ENCODE measurements at places on chromosomes 5 and 9.

- no peak for DNase-seq
Measured at GRCh38 chr9:133101356-133102189, 19.5 kb downstream of the RALGDS start.

DNA sequence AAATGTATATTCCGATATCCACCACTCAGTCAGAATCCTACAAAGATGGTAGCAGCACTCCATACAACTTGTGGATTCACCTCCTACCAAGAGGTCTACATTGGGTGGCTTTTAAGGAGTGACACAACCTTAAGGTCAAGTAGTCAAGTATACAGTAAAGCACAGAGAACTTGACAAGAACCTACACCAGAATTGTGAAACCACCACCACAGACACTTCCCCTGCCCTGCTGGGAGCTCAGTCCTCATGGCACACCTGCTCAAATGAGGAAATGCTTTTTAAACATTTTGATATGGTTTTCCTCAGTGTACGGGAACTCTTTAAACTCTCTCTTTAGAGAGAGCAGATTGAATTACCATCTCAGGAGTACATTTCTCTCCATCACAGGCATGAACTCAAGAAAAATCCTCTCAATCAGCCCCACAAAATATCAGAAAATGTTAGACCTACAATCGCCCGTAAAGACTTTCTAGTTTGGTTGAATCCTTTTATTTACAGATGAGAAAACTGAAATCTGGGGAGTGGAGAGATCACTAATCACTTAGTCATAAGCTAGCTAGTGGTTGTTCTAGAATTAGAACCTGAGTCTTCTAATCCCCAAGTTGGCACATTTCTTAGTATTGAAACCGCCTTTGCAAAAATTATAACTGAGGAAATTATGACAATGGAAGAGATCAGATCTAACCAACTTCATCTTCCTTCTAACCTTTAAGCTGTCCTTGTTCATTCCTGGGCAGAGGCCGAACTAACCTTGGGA lies 38.5 kb upstream of the NR4A3 start:
- no peak for DNase-seq

- no peak for DNase-seq
Measured at GRCh38 chr5:34042321-34042720, 692 bp downstream of the C1QTNF3 start.

DNA sequence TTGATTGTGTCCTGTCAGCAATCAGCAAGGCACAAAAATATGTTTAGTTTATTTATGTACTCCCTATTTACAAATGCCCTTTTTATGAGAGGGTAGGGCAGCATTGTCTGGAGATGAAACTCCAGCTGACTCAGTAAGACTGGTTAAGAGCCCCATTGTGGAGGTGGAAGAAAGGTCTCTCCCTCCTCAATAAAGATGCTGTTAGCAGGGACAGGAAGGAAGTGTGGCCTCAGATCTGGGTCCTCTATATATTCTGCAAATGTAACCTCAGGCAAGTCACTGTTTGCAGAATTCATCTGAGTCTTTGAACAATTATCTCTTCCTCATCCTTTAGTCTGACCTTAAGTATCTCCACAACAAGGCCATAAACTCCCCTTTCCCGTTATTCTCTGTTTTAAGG lies 48.3 kb upstream of the TRAF1 start:
- no peak for DNase-seq

GRCh38 chr5:56112526-56113121 lies 117.9 kb upstream of the IL6ST start:
- no peak for DNase-seq

DNA sequence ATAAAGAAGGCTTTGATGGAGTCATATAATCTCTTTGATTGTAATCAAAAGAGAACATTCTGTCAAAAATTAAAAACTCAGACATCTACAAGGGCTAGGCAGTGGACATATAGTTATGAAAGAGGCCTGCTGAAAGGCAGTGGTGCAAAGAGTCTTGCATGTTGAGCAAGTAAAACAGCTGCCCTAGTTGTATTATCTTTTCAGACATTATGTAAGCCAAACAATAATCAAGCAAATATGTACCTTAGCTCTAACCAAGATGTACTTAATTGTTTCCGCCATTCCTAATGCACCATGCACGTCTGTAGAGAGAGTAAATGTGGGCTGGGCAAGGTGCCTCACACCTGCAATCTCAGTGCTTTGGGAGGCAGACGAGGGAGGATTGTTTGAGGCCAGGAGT lies 14.3 kb downstream of the GAPT start:
- DNase-seq: no peak

GRCh38 chr9:12815888-12816287 lies 41.1 kb downstream of the LURAP1L start:
- DNase-seq: no peak

DNA sequence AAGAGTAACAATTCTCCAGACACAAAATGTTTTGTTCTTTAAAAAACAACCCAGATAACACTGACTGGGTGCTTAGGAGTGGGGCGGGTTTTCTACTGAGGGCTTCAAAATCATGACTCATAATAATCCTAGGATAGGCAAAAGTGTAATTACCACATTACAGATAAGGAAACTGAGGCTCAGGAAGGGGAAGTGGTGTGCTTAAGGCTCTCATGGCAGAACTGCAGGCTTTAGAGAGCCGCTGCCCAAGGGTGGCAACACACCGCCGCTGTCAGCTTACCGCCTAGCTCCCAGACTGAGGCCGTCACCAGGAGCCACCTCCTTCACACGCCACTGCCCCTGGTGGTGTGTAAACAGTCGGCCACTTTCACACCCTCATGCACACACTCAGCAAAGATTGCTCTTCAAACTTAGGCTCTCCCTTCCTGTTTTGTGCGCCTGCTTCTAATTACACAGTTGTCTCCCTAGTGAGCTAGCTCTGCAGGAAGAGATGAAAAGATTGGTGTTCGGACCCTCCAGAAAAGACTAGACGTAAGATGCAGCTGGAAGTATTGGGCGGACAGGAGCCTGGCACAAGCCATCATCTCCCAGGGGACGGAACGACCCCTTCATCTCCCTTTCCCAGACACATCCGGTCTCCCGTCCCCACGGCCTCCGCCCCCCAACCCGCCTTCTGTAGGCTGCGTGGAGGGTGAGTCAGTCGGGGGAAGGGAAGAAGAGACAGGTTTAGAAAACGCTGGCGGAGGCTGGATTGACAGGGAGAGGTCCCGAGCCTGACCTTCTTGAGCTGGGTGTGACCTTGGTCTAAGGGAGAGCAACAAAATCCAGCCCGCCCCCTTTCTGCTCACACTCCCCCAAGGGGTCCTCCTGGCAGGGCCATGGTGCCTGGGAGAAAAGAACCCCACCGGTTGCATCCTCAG lies 162.7 kb downstream of the SYK start:
- DNase-seq: peak; percentile 70

GRCh38 chr9:85212887-85213286 lies 528.9 kb downstream of the AGTPBP1 start:
- no peak for DNase-seq

DNA sequence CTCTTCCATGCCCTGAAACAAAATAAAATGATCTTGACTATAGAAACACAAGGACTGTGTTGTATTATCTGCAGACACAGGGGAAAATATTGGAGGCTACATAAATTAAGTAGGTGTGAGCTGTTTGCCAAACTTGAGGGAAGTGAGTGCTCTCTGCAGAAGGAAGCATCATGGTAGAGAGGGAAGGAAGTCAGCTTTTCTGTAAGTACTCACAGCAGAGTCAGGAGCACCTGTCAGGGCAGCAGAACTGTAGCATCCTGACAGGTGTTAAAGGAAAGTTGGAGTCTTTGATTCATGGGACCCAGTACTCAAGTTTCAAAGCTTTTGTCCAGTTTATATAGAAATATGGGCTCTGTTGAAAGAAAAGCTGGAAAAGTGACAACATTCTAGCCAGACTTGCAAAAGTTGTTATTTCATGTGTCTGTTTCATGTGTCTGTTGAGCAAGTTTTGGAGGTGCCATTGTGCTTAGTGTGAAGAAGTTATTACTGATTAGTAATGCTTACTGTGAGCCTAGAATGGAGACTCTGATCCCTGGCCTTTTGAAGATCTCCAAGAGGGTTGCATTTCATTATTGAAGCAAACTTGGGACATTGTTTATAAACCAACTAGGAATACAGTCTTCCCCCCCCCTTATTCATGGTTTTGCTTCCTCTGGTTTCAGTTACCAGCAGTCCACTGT lies 194.7 kb downstream of the SPATA31D1 start:
- no peak for DNase-seq

DNA sequence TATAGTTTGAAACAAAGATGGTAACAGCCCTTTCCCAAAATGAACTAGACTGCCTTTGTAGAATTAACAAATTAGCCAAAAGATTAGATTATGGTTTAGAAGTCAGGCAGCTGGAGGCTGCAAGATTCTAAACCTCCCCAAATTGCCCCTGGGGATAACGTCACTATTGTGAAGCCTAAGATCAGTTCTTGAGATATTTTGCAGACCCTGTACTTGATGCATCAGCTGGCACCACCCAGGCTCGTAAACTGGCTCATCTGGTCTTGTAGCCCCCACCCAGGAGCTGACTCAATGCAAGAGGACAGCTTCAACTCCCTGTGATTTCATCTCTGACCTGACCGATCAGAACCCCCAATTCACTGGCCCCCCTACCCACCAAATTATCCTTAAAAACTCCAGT lies 4.2 kb upstream of the SOWAHA start:
- DNase-seq: no peak

DNA sequence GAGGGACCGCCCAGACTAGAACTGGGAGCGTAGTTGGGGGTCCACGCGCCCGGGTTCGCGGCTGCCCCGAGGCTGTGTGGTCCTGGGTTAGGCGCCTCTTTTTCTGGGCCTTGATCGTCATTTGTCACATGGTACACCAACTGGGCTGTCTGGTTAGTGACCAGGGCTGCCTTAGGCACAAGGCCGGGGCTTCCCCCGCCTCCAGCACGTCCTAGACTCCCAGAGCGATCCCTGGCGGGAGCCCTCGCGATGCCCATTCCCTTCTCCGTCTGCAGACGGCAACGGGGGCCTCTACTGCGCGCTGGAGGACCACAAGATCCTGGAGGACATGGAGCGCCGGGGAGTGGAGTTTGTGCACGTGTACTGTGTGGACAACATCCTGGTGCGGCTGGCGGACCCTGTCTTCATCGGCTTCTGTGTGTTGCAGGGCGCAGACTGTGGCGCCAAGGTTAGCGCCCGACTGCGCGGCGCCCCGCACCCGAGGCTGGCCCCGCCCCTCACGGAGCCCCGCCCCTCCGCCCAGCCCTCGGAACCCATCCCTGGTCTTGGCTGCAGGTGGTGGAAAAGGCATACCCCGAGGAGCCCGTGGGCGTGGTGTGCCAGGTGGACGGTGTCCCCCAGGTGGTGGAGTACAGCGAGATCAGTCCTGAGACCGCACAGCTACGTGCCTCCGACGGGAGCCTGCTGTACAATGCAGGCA lies 1.5 kb downstream of the UAP1L1 start:
- no peak for DNase-seq

- DNase-seq: no peak
Measured at GRCh38 chr5:165627548-165628170, 2122.2 kb downstream of the MAT2B start.

- DNase-seq: no peak
Measured at GRCh38 chr9:129996161-129996830, 46.7 kb downstream of the FNBP1 start.

DNA sequence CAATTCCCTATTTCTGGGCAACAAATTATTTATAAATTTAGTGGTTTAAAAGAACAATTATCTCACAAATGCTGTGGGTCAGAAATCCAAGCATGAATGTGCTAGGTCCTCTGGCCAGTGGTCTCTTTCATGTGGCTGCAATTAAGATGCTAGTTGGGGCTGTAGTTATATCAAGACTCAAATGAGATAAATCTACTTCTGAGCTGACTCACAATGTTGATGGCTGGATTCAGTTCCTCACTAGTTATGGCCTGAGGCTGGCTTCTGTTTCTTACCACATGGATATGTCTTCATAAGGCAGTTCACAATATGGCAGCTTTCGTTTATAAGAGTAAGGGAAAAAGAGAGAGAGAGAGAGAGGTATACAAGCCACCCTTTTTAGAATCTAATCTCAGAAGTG lies 717.0 kb downstream of the PRELID2 start:
- no peak for DNase-seq

DNA sequence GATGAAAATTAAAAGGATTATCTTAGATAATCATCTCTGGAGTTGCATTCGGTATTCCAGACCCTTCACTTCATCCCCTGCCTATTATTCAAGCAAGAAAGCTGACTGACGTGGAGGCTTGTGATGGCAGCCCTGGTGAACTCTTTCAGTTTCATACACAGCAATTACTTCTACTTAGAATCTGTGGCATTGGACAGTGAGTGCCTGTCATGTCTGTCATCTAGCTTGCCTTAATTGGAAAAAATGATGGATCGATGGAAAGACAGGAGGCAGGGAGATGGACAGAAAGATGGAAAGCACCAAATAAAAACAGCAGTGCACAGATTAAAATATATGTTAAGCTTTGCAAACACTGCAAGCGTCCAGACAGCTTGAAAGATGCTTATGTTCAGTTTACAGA lies 1371.0 kb upstream of the CDH6 start:
- no peak for DNase-seq

DNA sequence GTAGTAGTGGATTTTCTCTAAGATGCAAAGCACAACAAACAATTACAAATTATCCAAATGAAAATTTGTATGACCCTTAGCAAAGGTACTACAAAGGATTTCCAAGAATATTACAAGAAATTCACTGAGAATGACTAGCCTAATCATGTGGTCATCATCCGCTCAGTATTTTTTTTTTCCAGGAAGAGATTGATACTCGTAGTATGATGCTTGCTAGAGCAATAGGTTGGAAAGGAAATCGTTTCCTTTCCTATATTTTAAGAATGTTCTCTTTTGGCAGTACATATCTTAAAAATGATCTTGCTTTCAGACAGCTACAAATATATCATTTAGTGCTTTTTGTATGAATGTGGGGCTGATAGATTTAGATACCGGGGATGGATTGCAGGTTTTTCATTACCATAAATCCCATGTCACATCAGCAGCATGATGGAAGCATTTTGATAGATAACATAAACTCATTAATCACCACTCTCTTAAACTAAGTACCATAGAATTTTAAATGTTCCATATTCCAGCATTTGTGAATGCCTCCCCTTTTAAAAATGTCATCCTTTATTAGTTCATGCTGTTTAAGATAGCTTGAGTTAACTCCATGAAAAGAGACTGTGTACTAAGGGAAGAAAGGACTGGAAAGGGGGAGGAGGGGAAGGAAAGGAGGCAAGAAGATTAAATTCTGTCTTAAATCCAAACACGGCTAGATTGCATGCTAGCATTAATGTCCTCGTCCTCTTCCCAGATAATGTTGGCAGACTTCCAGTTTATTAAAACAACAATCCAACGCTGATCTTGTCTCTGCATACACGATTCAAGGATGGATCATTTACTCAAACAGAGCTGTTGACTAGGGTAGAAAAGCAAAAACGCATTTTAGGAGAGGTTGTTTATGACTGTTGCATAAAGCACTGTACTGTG lies 311.7 kb upstream of the ZNF608 start:
- no peak for DNase-seq

GRCh38 chr9:5870691-5871090 lies 20.0 kb upstream of the MLANA start:
- no peak for DNase-seq

- no peak for DNase-seq
Measured at GRCh38 chr9:75152416-75152815, 64.1 kb downstream of the OSTF1 start.

Data from type B pancreatic cell (in vitro differentiated cells).